ENCODE measurements at places on chromosomes 1 and 21.
A peak's percentile ranks its signal among the peaks of the same experiment; 100 is the strongest.

DNA sequence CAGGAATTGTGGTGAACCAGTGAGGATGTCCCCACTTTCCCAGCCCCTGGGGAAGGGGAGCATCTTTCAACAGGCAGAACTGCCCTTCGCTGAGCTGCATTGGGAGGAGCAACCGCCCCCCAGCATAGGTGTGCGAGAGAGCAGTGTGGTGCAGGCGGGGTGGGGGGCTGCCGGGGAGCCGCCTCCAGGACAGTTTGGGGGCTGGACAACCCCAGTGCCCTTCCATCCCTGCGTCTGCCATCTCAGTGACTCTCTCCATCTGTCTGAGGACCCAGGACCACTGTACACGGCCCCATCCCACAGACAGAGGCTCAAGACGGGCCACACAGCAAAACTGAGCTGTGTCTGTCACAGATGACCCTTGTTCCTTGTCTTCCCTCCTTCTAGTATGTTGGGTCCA is 14.2 kb downstream of the PODN start:
- no peak for DNase-seq

- DNase-seq, result no peak
Measured at GRCh38 chr1:193211539-193211938, 25.1 kb upstream of the B3GALT2 start.

DNA sequence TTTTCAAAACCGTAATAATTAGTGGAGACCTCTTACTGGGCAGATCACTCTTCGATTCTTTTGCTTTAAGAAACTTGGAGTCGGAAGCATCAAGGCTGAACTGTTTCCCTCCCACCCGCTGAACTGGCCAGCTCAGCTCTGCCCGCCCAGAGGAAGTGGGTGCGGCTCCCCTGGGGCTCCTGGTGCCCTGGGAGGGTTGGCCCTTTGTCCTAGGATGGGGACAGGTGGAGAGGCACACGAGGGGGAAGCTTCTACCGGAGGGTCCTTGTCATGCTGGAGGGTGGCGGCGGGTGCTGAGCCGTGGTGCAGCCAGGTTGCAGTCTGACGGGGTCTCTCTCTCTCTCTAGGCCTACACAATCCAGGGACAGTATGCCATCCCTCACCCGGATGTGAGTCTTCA is 64.3 kb upstream of the COL6A1 start:
- DNase-seq, result no peak

GRCh38 chr1:91591175-91591974 is 90.7 kb downstream of the CDC7 start:
- peak; percentile 80 for DNase-seq

GRCh38 chr21:19246018-19246417 is 842.4 kb upstream of the TMPRSS15 start:
- DNase-seq, result no peak

- DNase-seq, result peak; percentile 82
Measured at GRCh38 chr1:55375617-55376258, 160.6 kb upstream of the USP24 start.

DNA sequence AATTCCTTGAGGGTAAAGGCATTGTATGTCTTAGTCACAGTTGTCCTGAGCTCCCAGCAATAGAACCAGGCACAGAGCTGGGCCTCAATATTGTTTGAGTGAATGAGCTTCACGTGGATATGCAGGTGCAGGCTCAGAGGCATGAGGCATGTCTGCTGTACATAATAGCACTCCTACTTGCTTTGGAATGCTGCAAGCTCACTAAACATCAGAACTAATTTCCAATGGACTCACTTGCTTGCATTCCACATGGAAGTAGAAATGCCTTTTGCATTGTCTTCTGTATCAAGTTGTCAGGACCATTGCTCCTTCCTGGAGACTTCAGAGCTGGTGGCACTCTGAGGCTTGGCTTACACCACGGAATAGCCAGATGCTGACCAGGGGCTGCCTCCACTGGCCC is 37.1 kb downstream of the INAVA start:
- no peak for DNase-seq

DNA sequence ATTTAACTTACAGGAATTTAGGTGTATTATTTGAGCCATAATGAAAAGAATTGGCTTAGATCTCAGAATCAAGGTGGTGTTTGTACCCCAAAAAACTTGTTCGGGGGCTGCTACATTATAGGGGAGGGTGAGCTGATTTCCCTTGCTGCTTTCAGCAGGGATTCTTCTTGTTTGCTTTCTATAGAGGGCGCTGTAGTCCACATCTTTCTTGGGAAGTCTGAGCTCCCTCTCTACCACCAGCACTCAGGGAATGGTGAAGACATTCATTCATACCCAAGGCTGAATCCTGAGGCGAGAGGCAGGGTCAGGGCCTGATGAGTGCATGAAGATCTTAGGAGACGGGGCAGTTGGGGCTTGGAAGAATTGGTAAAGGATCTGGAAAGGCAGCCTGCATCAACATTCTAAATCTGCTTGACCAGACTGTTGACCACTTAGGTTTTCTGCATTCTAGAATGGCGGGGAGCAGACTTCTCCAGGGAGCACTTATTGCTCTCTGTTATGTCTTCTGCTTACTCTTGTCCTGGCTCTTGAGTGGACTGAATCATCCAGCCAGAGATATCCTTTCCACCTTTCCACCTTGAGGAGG is 18.9 kb downstream of the SPATA46 start:
- DNase-seq, result peak; percentile 79

GRCh38 chr1:4177425-4178150 is 277.5 kb upstream of the C1orf174 start:
- DNase-seq, result no peak

- no peak for DNase-seq
Measured at GRCh38 chr1:56456435-56457101, 122.8 kb downstream of the PLPP3 start.

DNA sequence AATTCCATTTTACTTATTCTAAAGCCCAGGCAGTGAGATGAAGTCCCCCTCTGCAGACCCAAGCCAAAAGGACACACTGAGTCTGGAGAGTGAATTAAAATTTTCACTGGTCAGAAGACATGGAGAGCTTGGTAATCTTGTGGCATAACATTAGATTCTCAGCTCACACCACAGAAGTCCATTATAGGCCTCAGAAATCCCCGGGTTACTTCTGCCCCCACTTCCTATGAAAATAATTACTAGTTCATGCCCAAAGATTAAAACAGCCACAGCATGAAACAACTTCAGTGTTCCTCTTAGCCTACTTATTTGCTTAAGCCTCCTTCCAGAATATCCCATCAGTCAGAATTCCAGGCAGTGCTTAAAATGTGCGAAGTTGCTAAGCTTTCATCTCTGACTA is 123.3 kb downstream of the ZC3H11B start:
- no peak for DNase-seq
